ENCODE measurements at places on chromosomes 1 and 21.

DNA sequence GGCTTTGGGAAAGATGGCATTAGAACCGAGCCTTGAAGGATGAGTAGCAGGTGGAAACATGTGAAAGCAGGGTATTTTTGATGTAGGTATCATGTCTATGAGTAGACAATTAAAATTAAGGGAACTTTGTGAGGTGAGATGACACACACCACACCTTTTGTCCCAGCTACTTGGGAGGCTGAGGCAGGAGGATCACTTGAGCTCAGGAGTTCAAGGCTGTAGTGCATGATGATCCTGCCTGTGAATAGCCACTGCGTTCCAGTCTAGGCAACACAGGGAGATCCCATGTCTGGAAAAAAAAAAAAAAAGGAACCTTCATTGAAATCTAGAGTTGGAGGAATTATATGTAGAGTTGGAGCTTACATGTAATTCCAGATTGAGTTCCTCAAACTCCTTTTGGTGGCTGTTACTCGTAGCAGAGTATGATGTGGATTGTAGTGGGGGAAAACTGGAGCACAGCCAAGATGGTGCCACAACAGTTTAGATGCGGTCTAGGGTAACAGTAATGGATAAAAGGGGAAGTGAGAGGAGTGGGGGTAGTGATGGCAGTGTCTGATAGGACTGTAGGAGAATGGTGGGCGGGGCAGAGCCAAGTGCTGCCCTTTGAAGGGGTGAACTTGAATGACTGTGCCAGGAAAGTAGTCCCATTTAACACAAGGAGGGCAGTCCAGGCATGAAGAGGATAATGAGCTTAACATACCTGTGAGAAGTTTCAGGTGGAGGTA, 17.4 kb downstream of the AK4 start:
- DNase-seq: no peak

DNA sequence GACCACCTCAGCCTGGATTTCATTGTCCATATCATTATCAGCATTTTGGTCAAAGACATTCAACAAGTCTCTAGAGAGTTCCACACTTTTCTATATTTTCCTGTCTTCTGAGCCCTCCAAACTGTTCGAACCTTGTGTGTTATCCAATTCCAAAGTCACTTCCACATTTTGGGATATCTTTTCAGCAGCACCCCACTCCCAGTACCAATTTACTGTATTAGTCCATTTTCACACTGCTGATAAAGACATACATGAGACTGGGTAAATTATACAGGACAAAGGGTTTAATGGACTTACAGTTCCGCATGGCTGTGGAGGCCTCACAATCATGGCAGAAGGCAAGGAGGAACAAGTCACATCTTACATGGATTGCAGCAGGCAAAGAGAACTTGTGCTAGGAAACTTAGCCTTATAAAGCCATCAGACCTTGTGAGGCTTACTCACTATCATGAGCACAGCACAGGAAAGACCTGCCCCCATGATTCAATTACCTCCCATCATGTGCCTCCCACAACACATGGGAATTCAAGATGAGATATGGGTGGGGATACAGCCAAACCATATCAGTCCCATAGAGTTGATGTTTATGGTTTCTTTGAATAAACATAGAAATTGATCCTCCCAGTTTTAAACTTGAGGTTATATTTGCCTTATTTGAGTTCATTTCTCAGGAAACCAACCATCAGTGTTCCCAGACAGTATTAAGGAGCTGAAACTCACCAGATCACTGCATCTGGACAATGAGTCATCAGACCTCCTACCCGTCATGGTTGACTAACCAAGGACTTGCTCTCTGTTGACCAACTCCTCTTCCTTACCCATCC, 322.7 kb upstream of the DUSP10 start:
- no peak for DNase-seq

GRCh38 chr1:157585984-157586383, 11.9 kb downstream of the FCRL4 start:
- DNase-seq: no peak

- DNase-seq: no peak
These were observed 28.9 kb upstream of the NFASC start for GRCh38 chr1:204841798-204842197.

- DNase-seq: no peak
These were observed 80.0 kb downstream of the DESI2 start for GRCh38 chr1:244732851-244733450.

DNA sequence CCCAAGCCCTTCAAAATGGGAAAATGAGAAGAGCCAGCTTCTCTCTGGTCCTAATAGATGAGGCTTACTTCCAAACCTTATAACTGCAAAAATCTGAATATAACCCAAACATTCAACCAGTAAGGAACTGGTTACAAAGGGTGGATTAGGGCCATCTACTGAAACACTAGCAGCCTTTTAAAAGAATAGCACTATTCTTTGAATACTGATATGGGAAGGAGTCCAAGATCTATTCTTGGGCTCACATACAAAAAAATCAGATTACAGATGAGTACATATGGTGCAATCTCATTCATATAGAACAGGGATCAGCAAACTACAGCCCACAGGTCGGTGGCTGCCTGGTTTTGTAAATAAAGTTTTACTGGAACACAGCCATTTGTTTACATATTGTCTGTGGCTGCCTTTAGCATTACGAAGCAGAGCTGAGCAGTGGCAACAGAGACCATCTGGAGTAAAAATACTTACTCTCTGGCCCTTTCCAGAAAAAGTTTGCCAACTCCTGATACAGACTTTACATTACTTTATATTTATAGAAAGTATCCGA, 167.7 kb downstream of the ZSCAN20 start:
- DNase-seq: no peak

- DNase-seq: no peak
These were observed 4.5 kb downstream of the BEND5 start for GRCh38 chr1:48772211-48772610.

DNA sequence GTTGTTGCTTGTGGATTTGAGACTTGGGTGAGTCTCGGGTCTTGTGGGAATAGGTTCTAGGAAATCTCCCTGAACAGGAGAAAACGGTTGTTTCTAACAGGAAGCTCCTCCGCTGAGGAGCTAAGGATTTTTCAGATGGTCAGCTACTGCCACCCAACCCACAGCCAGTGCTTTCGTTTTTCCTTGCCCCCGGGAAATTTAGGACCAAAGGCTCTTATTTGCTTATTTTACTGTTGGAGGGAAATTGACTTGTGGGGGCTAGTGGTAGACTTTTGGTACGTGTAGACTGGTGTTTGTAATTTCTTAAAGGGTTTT, 792 bp downstream of the SNX7 start:
- no peak for DNase-seq

- DNase-seq: no peak
These were observed 111.4 kb downstream of the ASH1L start for GRCh38 chr1:155451199-155451598.

DNA sequence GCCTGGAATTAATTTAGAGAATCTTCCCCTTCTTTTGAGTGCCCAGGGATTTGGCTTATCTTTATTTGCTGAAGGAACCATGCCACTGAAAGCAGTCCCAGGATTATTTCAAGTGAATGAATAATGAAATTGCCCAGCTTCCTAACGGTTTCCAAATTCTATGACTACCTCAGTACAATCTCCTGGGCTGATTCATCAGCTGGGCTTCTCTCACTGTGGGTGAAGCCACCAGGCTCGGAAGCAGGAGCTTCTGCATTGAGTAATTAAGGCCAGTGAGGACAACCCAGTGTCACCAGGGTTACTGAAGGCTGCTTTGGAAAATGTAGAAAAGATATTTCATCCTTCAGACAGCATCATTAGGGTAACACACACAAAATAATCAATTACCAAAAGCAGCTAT, 169.8 kb downstream of the DAB1 start:
- no peak for DNase-seq

DNA sequence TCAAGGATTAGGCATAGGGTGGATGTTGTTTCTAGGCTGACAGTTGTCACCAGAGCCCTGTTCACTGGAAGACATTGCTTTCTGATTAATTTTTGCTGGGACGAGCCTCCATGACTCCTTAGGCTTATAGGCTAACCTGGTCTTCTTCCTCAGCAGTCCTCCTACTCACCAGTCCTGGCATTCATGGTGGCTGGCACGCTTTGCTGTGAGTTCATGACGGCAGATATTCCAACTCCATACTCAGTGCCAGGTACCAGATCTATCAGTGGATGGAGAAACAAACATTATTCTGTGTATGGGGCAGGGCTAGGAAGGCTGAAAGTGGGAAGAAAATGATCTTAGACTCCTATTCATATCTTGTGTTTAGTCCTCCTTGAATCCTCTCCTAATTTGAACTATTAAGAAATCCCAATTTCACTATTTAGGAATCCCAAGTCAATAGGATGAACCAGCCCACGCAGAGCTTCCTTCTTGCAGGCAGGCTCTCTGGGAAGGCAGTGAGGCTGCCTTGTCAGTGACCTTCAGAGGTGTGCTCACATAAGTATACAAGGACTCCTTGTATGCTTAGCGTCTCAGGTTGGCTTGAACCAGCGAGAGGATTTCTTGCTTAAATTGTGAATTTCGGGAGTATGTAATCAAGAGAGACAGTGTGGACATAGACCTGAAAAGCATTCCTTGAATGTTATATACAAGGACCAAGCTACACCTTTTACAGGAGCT, 174.6 kb upstream of the KIAA0040 start:
- no peak for DNase-seq

DNA sequence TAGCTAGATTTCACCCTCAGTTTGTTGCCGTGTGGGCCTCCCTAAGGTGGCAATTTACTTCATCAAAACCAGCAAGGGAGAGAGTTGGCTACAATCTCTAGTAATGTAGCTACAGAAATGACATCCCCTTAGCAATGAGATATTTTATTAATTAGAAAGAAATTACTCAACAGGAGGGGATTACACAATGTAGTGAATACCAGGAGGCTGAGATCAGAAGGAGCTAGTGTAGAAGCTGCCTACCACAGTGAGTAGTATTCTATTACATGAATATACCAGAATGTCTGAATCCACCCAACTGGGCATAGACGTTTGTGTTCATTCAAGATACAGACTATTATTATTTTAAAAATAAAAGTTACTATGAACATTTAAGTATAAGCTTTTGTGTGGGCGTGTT, 868.2 kb upstream of the CXADR start:
- DNase-seq: no peak

GRCh38 chr1:207691841-207692240, 46.9 kb downstream of the CR1L start:
- no peak for DNase-seq

DNA sequence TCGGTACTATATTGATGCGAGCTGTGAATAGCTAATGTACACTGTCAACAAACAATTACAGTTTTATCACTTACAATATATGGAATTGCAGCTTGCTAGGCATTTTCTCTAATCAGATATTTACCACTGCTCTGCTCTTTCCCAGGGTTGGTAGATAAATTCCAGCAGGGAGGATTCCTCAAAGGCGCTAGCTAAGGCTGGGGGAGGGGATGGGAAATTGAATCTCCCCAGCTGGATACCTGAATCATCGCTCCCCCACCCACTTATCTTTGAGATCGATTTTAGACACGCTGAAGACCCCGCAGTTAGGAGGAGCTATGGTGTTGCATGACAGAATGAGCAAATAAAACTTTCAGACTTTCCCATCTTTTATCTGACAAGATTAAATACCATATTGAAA, 127.2 kb downstream of the CSMD2 start:
- DNase-seq: no peak

DNA sequence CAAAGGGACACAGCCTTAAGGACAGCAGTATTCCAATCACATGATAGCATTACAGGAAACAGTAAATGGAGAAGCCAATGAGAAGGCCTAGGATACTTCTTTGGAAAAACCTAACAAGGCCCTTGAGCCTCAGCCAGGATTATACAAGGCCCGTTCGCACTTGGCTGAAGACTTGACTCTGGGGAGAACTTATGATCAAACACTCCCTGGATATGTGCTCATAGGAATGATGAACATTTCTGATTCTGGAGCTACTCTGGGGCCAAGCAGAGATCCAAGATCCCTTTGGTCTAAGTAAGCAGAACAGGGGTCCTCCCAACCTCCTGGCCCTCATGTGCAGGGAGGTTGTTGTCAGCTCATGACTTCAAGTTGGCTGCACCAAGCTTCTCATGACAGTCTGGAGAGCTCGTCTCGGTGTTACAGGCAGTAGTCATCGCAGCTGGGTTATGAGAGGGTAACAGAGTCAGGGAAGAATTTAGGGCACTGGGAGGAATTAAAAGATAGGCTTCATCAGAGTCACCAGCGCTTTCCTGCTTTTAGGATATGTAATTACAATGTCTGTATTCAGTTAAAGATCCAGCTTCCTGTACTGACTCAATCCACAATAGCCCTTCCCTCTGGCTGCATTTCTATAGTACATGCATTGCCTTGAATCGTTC, 92.5 kb upstream of the IRF2BP2 start:
- DNase-seq: no peak

GRCh38 chr1:208934933-208935332, 648.6 kb upstream of the CAMK1G start:
- DNase-seq: no peak

GRCh38 chr1:169102567-169102966, 3.9 kb upstream of the ATP1B1 start:
- DNase-seq: no peak

DNA sequence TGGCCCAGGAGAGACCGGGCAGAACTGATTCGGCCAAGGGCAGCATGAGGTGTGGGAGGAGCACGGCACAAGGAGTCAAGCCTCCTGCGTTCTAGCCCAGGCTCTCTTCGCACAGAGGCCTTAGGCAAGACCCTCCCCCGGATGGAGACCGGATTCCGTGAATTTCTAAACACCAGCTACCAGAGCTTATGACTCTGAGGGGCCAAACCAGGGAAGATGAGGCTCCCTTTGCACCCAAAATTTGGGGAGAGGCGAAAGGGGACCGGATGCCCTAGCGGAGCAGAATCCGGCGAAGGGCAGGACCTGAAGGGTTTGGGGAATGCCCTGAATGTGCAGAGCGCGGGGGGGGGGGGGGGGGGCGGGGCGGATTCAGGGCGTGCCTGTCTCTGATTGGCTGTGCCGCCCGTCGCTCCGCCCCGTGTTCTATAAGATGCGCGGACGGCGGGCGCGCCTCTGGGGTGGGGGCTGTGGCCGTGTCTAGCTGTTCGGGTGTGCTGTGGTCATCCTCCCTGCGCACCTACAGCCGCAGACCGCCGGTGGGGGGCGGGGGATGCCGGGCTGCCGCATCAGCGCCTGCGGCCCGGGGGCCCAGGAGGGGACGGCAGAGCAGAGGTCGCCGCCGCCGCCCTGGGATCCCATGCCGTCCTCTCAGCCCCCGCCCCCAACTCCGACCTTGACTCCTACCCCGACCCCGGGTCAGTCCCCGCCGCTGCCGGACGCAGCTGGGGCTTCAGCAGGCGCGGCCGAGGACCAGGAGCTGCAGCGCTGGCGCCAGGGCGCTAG, at the start of gene TRNP1:
Gene TRNP1 (plus strand): TSS at position 456 of the 783 bp plus-strand sequence. CDS start 95 bp downstream, at position 551.
- DNase-seq: no peak

DNA sequence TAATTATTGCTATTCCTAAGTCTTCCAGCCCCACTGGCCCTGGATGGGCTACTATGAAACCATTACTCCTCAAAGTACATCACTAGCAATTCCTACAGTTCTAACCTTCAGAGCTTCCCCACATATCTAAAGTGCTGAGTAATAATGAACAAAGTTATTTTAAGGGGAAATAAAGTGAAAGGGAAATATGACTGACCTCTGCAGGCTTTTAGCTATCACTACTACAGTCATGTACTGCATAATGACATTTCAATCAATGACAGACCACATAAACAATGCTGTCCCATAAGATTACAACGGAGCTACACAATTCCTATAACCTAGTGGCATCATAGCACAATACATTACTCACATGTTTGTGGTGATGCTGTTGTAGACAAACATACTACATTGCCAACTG, 32.5 kb upstream of the ASPM start:
- no peak for DNase-seq

Measured in NCI-H2081 treated with DMSO at 0.1 percent for 48 hours (cell line).